Mucosa of gallbladder (tissue), 1 donor: ENCODE measurements at places on chromosomes 7 and 10. TPM values are rescaled to one million over a fixed set of nuclear protein-coding genes. Genes with fewer than 3 reads are reported as not detected.

Gene MMRN2
- total RNA-seq, result 17.4 TPM

Gene SFXN2
- total RNA-seq, result 6.4 TPM

Gene THSD7A
- total RNA-seq, result 15.0 TPM

Gene INSYN2A
- not detected for total RNA-seq

Gene SEMA3C
- 44.1 TPM for total RNA-seq

Gene SEMA4G
- 55.1 TPM for total RNA-seq

Gene MRC1
- 31.0 TPM for total RNA-seq

Gene PSPH
- total RNA-seq, result 33.4 TPM

Gene CCDC7
- 20.5 TPM for total RNA-seq

Gene CCDC146
- 29.7 TPM for total RNA-seq

Gene STEAP1B
- total RNA-seq, result not detected

Gene ACSL5
- total RNA-seq, result 34.1 TPM

Gene TCAF2
- 8.9 TPM for total RNA-seq

Gene VAX1
- total RNA-seq, result not detected

Gene CRTAC1
- 1.6 TPM for total RNA-seq

Gene C10orf143
- 4.8 TPM for total RNA-seq

Gene NPFFR1
- total RNA-seq, result 0.03 TPM

Gene ZSCAN21
- total RNA-seq, result 12.7 TPM

Gene FEZF1
- total RNA-seq, result 0.09 TPM

Gene MRLN
- total RNA-seq, result not detected
